ENCODE measurements at places on chromosomes 3 and 15.

- DNase-seq, result no peak
These were observed 6.9 kb downstream of the CILP start for GRCh38 chr15:65204236-65204930.

- DNase-seq, result no peak
These were observed 129.7 kb downstream of the NR2E3 start for GRCh38 chr15:71939981-71940588.

DNA sequence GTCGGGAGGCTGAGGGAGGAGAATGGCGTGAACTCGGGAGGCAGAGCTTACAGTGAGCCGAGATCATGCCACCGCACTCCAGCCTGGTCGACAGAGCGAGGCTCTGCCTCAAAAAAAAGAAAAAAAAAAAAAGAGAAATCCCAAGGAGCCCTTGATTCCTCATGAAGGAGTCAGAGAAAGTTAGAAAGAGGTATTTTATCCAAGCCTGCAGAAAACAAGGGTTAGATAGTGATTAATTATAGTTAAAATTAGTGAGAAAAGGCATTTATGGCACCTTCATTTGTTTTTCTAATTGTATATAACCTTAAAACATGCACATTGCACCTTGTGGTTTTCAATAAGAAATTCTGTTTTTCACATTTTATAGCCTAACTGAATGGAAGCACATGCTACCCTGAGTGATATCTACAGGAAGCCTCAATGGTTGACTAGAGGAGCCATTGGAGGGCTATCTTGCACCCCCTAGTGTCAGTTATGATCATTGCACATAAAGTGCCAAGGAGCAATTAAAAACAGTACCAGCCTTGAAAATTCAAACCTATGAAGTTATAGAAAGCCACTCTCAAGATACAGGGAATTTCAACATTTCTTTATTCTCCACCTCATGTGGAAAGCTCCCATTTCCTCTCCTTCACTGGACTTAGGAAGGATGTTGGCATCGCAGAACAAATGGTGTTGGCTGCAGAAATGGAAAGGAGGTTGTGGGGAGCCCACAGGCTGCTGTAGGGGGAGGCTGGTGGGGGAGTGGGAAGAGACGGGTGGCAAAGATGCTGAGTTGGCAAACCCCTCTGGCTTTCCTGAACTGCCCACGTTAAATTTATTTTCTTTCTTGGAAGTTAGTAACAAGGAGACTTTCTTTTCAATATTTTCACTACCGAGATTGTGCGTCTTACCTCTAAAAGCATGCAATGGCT is 48.5 kb downstream of the ITGA11 start:
- DNase-seq, result no peak

- no peak for DNase-seq
These were observed 8.9 kb upstream of the BUB1B start for GRCh38 chr15:40151991-40152390.

All from amniotic stem cell (primary cell).